MV-4-11 (cell line): ENCODE measurements at places on chromosomes 2 and 18.

DNA sequence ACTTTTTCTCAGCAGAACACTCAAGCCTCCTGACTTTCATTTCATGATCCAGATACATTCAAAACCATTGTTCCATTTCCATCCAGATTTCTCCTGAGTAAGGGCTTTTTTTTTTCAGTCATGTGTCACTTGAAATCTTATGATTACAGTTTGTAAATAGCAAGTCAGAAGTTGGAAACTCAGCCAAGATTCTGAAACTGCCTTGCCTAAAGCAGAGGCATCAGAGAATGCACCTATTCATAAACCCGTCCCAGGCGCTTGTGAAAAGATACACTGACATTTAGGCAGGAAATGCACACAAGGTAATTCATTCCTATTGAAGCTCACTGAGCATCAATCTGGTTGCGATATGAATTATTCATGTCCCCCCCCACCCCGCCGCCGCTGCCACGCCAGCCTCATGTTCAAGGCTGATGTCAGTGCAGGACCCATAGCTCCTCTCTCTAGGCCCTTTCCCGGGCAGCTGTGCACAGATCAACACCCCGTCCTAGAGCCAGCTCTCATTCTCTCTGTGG is 30.4 kb upstream of the MGAT4A start:
- DNase-seq = no peak

- no peak for DNase-seq
These were observed 103.2 kb downstream of the FAM161A start for GRCh38 chr2:61750624-61751023.

- no peak for DNase-seq
These were observed 377.8 kb downstream of the LRATD1 start for GRCh38 chr2:15010346-15010745.

DNA sequence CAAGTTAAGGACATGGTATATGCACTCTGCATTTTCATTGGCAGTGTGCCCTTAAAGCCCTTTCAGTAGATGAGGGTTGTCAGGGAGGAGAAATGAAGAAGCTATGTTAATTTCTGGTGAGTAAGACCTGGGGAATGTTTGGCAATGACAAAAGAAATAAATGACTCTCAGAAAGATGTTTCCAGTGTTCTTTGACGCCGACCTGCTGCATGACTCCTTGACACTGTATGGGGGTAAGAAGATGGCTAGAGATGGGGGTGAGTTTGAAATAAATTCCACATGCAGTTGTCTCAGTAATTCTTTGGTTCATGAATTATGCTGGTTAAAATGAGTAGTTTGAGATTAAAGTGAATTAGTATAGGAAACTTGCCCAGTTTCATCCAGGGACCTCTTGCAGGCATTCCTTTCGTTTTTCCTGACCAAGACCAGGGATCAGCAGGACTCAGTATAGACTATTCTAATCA is 5.9 kb downstream of the CCDC121 start:
- no peak for DNase-seq

- DNase-seq = no peak
These were observed 31.4 kb upstream of the MFSD6 start for GRCh38 chr2:190376591-190377245.

DNA sequence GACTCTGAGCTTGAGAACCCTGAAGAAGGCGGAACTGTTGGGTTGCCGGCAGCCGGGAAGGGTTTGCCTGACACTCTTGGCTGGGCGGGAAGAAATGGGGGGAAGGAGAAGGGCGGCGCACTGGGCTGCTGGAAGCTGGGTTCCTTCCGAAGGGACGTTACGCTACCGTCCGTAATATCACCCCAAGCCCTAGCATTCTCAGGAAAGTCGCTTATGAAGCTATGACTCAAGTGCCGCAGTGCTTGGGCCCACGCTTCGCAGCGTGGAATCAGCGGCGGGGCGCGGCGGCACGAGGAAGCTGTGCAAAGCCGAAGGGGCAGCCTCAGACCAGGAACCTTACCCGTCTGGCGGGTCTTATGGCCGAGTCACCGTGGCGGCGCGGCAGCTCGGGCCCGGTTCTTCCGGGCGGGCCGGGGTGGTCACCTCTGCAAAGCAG is 50.2 kb upstream of the SIGLEC15 start:
- DNase-seq = peak; percentile 76

GRCh38 chr2:174365571-174365970 is 30.0 kb upstream of the SCRN3 start:
- no peak for DNase-seq

GRCh38 chr2:113979191-113980128 is 89.6 kb downstream of the ACTR3 start:
- no peak for DNase-seq

- DNase-seq = peak; percentile 83
These were observed 159.2 kb downstream of the FAM210A start for GRCh38 chr18:13566941-13567746.

DNA sequence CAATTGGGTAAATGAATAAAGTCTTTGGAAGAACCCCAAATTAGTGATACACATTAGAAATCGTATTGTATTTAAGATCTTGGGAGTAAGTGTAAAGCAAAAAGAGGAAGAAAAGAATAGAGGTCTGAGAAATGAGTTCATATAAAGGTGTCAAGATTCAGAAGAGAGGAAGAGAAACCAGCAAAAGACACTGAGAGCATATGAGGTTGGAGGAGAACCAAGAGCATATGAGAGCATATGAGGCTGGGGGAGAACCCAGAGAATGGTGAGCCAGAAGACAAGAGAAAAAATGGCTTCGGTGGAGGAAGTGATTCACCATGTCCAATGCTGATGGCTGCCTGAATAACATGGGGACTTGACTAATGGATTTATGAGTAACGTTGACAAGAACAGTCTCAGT is 620.1 kb upstream of the GCFC2 start:
- peak; percentile 96 for DNase-seq

GRCh38 chr18:48796491-48797205 is 154.1 kb downstream of the SMAD7 start:
- DNase-seq = no peak

- DNase-seq = no peak
These were observed 52.2 kb upstream of the RIOK3 start for GRCh38 chr18:23400918-23401317.

GRCh38 chr2:100321179-100321865 is 979 bp downstream of the LONRF2 start:
- DNase-seq = no peak

DNA sequence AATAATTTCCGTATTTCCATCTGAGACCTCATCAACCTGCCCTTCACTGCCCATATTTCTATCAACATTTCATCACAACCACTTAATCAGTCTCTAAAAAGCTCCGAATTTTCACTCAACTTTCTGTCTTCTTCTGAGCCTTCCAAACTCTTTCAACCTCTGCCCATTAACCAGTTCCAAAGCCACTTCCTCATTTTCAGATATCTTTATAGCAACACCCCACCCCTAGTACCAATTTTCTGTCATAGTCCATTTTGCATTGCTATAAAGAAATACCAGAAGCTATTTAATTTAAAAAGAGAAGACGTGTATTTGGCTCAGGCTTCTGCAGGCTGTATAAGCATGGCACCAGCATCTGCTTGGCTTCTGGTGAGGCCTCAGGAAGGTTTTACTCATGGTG is 107.0 kb downstream of the PTGR3 start:
- DNase-seq = peak; percentile 10

DNA sequence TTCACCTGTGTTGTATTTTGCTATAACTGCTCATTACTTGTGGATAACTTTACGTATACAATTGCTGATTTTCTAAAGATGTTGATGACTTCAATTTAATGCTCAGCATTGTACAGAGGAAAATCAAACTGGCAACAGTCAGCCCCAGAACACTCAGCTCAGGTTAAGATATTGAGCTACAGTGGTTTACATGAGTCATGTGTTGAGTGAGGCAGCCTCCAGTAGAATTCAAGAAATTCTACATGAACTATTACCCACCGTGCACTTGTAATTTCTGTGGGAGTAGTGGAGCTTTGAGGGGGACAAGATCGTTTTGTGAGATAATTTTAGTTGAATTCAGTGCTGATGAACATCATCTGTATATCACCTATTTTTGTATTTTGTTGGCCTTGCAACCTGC is 292.3 kb downstream of the ALPK2 start:
- DNase-seq = no peak

- DNase-seq = no peak
These were observed 101.7 kb downstream of the SOCS6 start for GRCh38 chr18:70390371-70391090.

DNA sequence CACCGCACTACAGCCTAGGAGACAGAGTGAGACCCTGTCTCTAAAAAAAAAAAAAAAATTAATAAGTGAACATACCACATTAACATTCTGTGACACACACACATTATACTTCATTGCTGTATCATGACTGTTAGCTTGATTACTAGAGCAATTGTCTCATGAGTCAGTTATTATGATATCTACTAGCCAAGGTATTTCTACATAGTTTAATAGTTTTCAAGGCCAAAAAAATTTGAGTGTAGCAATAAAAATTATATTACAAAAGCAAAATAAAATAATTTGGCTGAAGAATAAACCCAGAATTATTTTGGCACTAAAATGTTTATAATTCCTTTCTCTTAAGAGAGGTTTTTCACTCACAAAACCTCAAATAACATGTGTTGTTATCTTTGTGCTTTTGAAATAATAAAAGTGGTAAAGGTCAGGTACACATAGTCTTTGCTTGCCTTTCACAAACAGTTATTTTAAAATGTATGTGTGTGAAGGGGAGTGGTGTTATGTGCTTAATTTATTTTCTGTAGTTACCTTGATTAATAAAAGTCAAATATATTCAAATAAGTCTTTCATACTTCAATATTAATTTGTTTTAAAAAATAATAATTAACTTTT is 136.9 kb upstream of the SPOPL start:
- no peak for DNase-seq

DNA sequence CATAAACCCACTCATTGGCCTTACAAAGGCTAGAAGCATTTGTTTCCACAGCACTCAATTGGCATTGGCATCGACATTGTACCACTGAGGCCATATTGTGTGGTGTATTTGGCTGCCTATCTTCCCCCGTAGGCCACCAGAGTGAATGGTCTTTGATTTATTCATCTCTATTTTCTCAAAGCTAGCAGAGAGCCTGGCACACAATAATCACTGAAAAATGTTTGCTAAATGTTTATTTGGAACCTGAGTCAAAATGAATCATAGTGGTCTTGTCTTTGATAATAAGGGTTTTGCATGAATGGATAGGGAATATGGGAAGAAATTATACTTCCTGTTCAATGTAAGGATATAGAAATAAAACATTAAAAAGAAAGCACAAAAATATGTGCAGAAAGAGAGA is 107.3 kb upstream of the SLC8A1 start:
- DNase-seq = no peak

DNA sequence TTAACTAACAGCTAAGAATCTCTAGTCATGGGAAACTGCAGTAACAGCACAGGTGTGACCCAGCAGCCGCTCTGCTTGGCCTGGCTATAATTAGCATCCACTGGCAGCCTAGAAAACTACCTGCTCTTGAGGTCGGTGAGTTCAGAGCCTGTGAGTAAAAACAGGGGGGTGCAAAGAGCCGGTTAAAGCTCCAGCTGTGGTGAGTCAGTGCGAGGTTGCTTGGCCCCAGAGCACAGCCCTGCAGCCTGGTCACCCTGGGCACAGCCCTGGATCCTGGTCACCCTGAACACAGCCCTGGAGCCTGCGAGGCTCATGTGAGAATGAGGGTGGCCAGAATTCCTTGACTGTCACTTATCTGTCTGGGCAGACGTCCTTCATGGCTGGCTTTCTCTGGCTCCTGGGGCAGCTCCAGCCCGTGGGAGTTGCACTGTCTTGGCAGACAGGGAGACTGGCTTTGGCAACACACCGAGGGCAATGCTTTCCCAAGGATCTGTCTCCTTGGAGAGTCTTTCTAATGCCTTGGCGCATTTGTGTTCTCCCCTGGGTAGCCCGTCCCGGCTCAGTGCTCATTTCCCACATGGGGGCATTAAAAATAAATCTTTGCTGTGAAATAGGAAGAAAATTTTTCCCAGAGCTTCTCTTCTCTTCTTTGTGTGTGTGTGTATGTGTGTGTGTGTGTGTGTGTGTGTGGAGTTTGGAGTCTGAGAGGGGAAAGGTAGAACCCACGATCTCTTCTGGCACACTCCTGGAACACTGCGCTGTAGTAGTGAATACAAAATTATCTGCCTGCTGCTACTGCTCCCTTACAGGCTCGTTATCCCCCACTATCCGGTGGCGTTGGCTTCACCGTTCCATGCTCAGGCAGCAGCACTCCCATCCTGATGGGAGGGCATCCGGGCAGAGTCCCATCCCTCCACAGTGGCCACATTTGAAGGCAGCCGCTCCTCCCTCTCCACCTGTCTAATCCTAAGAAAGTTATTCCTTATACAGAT is 250.2 kb upstream of the MEX3C start:
- no peak for DNase-seq

GRCh38 chr2:182610231-182610630 is 105.8 kb upstream of the DNAJC10 start:
- DNase-seq = peak; percentile 16

DNA sequence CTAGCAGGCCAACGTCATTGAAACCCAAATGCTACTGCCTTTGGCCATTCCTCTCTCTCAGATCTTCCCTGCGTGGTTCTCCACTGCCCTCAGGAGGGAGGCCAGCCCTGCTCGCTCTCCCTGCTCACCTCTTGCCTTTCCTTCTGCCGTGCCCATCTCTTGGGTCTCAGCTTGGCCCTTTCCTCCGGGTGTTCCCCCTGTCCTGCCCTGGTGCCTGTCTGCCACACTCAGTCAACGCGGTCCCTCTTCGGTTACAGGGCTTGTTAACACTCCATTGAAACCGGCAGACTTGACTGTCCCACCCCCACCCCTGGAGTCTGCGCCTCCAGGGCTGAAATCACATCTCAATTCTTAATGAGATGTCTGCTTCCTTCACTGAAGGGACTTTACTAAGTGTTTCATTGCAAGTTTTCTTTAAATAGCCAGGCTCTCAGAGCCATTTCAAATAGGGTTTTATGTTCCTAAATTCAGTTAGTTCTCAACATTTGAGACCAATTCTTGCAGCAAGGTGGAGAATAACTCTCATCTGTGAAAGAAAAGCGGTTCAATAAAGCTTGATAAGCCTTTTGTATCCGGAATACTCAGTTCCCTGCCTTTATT is 237.6 kb downstream of the DYSF start:
- DNase-seq = no peak

DNA sequence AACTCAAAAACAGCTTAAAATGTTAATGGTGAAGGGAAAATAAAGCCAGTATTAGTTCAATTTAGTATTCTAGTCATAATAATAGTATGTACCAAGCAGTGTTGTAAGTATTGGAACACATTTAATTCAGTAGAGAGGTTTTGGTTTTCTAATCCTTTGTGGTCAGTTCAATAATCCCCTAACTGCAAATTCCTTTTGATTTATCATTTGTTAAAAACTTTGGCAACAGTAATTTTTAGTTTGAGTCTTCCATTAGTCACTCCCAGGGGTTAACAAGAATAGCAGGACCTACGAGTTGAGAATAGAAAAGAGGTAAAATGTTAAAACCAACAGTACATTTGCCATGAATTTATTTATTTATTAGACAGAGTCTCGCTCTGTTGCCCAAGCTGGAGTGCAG is 10.7 kb downstream of the MRPL44 start:
- DNase-seq = no peak
